ENCODE measurements at places on chromosomes 1 and 21.
A peak's percentile ranks its signal among the peaks of the same experiment; 100 is the strongest.

GRCh38 chr1:55233145-55233777, 18.1 kb upstream of the USP24 start:
- no peak for DNase-seq

- no peak for DNase-seq
Measured at GRCh38 chr1:29417971-29418370, 181.6 kb downstream of the PTPRU start.

DNA sequence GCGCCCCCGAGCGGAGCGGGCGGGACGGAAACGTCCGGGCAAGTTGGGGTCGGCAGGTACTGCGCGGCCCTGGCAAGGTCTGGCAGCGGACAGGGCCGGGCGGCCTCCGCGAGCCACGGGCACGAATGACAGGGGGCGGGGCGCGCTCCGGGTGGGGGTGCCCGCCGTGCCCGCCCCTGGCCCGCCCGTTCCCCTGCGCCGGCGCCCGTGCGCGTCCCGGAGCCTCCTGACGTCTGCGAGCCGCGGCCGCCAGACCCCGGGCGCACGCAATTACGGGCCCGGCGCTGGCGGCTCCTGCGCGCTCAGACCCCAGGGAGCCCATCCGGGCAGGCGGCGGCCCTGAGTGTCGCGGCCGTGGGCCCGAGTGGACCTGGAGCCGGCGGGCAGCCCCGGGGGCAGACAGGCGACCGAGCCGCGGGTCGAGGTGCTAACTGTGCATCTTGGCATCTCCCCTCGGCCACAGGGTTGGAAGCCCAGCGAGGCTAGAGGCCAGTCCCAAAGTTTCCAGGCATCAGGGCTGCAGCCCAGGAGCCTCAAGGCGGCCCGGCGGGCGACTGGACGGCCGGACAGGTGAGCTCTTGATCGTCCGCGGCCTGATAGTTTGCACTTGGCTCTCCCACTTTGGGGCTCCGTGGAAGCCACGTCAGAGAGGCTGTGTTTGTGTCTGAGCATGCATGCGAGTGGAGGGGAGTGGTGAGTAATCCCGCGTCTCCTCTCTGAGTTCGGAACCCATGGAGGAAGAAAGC, 918 bp downstream of the MIB2 start:
- DNase-seq = peak; percentile 72

DNA sequence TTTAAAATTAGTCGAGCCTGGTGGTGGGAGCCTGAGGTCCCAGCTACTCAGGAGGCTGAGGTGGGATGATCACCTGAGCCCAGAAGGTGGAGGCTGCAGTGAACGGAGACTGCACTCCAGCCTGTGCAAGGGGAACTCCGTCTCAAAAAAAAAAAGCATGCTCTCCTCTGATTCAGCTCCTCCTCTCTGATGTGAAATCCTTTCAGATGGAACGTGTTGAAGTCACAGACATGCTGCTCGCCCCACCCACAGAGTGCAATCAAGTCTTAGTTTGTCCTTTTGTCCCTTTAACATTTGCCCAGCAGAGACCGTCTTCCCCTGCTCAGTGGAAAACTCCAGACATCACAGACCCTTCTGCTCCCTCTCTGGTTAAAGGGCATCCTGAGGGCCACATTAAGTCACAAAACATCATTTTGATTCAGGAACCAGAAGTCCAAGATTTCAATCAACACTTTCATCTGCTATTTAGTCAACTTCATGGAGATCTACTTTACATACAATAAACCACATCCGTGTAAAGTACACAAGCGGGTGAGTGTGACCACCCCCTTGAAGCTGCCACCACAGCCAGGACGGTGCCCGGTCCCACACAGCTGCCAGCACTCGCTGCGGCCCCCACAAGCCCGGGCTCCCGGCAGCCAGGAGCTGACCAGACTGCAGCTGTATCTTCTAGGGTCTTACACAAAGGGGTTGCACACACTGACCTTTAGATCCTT, 18.9 kb upstream of the RNF223 start:
- DNase-seq = peak; percentile 30

DNA sequence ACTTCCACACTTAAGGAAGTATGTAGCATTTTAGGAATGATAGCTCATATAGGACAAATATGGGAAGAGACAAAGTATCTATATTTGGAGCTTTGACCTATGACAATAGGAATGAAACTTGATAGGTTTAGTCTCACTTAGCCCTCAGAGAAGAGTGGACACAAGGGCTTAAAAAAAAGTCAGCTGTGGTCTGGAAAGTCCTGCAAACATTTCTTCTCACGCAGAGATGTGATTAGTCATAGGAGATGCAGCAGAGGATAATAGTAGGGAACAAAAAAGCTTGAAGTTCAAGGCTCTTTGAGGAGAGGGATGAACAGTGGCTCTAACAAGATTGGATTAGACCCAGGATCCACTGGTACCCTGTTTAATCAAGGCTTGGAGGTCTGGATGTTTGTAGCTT, 14.8 kb upstream of the RNF220 start:
- no peak for DNase-seq

DNA sequence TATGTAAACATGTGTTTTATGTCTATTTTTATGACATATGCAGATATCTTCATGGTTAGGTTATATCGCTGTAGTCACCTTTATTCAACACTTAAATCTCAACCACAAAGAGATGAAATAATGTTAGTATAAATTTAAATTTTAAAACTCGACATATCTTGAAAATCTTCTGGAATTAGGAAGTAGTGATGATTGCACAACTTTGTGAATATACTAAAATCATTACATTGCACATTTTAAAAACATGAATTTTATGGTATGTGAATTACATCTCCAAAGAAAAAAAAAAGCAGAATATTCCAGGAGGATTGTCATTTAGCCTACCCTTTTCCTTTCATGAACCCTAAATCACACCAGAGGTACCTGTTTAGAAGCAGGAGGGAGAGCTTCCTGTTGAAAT, 39.4 kb upstream of the CACYBP start:
- no peak for DNase-seq

GRCh38 chr1:70672442-70672888, 261.4 kb downstream of the CTH start:
- no peak for DNase-seq

GRCh38 chr1:15799928-15800835, 7.3 kb downstream of the UQCRHL start:
- DNase-seq = no peak

DNA sequence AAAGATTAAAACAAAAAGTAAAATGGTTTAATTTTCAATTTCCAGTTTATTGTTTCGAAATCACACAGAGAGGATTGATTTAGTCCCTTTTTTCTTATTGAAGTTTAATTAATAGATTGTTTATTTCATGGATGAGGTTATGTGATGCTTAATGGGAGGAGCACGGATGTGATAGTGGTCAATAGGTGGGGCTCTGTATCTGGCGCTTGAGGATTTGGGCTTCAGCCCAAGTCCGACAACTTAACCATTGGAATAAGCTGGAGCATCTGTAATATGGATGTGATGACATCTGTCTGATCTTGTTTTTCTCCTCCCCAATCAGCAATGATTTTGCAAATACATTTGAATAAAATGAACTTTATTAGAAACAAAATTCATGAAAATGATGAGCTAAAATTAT, 169.2 kb downstream of the LYPLAL1 start:
- no peak for DNase-seq

GRCh38 chr1:226223157-226223785, at the start of gene MIXL1:
Gene MIXL1 (plus strand): TSS chr1:226223664. CDS start chr1:226223682, 18 bp downstream.
- peak; percentile 48 for DNase-seq

DNA sequence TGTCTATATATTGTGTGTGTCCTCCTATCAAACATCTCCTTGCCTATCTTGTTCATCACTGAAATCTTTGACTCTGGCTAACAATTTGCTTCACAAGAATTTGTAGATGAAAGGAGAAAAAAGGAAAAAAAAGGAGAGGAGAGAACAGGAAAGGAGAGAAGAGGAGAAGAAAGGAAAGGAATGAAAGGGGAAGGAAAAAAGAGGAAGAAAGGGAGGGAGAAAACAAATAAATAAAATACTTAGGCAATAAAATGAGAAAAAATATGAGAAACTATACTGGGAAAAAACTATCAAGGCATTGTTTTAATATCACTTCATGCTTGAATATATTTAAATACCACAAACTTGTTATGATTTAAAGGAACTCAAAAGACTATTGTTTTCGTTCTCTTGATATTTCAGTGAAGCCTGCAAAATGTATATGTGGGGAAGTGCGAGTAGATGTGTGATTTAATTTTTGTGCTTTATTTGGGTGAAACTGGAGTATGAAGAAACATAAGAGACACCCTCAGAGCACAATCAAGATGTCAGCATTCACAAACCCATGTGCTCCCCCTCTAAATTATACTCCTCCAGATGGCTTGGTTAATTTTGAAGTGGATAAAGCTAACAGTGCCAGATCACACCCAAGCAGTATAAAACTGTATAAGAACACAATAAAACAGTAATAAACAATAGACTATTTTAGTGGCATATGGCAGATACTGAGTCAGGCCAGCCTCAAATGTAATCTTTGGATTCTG, 205.7 kb upstream of the SAMSN1 start:
- DNase-seq = no peak

DNA sequence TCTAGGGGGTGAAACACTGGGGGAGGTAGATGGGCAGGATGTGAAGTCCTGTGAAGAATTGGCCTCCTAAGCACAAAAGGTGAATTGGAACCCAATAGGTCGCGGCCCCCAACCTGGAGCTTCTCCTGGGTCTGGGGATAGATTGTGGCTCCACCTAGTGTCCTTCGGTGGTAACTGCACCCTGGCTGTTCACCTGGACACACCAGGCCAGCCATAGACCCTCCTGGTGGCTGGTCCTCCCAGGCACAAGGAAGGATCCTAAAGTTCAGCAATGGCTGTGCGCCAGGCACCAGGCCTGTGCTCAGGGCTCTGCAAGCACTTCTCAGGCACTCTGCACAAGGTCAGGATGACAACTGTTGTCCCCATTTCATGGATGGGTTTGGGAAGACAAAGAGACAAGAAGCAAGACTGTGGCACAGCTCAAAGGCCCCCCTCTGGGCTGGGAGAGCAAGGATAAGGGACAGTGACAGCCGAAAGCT, 13.5 kb downstream of the ESPN start:
- DNase-seq = peak; percentile 87

DNA sequence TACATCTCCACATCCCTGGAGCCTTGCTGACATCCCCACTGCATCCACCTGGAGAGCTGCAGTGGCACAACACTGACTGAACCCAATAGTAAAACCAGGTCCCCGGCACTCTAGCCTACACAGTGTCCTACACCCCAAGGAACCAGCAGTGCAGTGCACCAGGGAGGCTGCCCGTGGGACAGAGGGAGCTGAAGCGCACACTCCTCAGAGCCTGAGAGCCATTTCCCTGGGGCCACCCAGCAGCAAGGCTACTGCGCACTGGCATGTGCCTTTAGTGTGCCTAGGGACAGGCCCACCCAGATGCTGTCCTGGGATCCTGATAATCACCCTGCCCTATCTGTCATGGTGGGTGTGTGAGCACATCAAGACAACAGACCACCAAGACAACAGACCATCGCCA, 31.9 kb downstream of the NSL1 start:
- DNase-seq = no peak

DNA sequence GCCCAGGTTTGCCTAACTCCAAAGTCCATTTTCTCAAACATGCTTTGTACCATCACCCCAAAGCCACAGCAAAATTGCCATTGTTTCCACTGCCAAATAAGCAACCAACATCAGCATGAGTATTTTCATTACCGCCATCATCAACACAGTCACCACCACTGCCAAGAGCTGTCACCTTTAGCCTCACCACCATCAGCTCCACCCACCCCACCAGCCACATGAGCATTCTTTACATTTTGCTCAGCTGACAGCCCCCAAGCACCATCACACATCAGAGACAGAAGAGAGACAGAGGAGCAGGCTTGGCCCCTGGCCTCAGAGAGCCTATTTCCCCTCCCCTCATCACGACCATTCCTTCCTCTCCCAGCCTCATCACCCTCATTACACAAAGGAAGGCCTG, 42.7 kb downstream of the TAS1R2 start:
- no peak for DNase-seq

DNA sequence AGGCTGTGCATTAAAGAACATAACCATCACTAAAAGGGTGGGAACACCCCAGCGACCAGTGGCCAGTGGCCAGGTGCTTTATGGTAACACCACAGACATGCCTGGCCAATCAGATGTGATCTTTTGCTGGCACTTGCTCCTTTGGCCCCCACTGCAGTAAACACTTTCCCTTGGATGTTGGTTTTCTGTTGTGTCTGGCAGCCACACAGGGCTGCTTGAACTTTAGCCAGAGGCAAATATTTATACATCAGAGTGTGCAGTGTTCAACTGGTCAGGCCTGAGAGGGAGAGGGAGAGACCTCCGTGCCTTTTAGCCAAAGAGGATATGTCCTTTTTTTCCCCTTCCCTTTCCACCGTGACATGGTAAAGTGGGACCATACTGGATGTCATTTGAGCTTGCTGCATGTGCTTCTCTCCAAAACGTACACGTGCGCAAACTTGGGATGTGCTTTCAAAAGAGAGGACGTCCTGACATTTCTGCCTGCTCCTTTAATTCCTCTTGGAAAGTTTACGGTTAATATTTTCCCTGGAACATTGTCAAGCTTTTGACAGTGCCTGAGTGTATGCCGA, 101.2 kb downstream of the NFIA start:
- no peak for DNase-seq

GRCh38 chr1:116371752-116372151, 1.3 kb upstream of the ATP1A1 start:
- DNase-seq = no peak

DNA sequence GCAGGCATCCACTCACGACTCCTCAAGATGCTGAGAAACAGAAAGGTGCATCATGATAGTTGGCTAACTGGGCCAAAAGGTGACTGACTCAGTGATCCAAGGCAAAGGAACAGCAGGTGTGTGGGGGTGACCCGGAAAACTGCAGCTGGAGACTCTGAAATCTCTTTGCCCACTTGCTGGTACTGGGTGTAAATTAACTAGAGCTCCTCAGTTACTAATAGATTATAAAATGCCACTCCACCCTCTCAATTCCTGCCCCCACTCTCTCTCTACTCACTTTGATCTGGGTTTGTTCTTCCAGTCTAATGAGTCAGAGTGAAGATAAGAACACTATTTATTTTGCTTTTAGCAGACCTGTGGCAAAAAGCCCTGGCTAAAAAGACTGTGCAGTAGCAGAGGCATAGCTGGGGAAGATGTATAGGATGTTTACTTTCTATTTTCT, 7.2 kb upstream of the PIGC start:
- no peak for DNase-seq

DNA sequence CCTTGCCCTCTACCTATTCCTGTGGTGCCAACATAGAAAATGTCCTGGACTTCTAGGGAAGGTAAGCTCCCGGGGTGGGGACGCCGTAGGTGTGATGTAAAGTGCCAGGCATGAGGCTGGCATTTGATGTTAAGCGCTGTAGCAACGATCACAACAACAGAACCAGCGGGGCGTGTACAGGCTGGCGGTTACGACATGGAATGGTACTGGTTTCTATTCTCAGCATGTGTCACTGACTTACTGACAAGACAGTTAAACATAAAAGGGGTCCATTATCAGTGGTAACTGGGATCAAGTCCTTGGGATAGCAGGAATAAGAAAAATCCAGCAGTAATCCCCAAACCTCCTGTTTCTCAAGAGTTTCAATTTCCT, 58.9 kb downstream of the TGFBR3 start:
- DNase-seq = no peak

DNA sequence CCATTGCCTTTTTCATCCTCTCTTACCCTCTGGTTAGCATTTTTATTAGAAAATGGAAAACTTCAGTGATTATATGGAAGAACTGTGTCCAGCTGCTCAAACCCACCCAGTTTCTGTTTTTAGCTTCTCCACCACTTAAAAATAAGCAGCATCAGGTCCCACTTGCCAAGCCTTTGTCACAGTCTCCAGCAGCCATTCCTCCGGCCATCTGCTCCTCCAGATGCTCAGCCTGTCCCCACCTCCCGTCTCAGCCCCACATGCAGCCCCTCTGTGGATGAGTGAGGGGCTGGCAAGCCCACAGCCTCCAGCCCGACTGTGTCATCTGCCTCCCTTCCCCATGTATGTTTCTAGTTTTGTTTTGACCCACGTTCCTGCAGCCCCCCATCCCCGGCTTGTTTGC, 289.7 kb downstream of the HHAT start:
- no peak for DNase-seq
